ENCODE measurements at places on chromosomes 16 and 17.

- DNase-seq, result peak; percentile 29
Observed at GRCh38 chr16:31458073-31458843, 1.0 kb upstream of the ARMC5 start.

DNA sequence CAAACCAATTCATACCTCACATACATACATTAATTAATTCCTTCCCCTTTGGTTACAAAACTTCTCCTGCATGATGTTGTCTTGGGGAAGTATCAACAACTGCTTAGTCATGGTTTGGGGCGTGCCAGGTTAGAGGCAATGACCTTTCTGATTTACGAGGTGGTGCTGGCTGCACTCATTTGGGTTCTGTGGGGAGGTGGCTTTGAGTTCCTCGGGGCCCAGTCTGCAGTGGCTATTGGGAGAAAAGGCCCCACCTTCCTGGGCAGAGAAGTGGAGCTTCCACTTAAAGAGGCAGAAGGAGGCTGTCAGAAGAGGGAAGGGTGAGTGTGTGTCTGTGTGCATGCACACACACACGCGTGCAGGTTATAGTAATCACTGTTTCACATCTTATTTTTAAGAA, 10.2 kb upstream of the ETV4 start:
- DNase-seq, result no peak

- no peak for DNase-seq
Observed at GRCh38 chr16:30443631-30444030, 2.0 kb downstream of the SEPHS2 start.

DNA sequence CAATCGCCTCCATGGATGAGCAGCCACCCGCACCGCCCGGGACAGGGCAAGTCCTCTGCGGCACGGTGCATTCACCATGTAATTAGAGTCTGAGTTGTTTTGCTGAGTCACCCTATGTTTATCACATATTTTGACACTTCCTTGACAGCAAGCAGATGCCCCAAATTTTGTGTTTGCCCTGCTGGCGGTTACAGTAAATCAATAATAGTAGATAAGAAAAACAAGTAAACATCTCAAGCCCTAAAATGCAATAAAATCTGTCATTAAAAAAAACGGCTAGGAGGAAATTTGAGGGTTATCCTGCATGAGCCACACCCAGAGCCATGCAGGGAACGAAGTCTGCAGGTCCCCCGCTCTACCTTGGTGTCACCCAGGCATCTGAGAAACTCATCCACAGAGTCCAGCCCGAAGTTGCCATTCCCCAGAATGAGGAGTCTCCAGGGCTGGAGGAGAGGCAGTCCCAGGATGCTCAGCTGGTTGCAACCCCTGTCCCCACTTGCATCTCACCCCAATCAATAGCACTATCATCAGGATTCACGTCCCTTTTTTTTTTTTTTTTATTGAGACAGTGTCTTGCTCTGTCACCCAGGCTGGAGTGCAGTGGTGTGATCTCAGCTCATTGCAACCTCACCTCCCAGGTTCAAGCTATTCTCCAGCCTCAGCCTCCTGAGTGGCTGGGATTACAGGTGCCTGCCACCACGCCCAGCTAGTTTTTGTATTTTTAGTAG, 16.5 kb upstream of the ST6GALNAC1 start:
- peak; percentile 42 for DNase-seq

GRCh38 chr17:80263253-80264204, 2.9 kb downstream of the RNF213 start:
- peak; percentile 83 for DNase-seq

GRCh38 chr17:44906763-44907728, 7.8 kb upstream of the EFTUD2 start:
- DNase-seq, result no peak
